ENCODE measurements at places on chromosomes 5 and 9.

GRCh38 chr9:70049236-70049635 lies 5.6 kb downstream of the MAMDC2 start:
- peak; percentile 78 for DNase-seq

GRCh38 chr5:79143684-79144379 lies 32.2 kb downstream of the BHMT start:
- DNase-seq: peak; percentile 47

GRCh38 chr5:103514371-103514770 lies 48.2 kb downstream of the NUDT12 start:
- no peak for DNase-seq

DNA sequence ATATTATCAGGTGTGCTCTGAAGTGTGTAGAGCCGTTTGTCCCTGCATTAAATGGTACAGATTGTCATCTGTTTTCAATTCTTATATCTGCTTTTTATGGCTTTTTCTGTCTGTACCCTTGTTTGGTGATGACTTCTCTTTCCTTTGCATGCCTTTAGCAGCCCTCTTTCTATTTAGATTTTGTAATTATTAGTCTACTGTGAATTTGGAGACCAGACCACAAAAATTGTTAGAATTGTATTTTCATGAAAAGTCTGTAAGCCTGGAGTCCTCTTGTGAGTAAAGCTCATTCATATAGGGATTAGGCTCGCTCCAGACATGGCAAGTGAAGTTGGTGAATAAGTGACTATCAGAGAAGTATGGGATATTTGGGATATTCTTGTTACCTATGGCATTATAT lies 41.7 kb downstream of the NFX1 start:
- peak; percentile 40 for DNase-seq

DNA sequence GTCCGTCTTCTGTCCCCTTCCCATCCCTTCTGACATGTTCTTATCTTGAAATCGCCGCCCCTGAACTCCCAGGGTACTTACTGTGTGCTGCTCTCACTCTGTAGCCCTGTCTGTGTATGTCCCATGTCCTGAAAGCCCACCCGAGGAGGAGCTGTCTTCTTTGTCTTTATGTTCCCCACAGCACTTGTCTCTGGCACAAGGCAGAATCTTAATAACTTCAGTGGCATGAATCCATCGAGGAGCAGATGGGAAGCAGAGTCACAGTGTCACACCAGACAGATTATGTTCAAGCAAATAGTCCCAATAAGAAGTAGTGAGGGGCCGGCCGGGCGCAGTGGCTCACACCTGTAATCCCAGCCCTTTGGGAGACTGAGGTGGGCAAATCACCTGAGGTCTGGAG lies 29.7 kb upstream of the LTC4S start:
- DNase-seq: no peak

GRCh38 chr5:153618307-153618706 lies 127.8 kb downstream of the GRIA1 start:
- DNase-seq: no peak

All from fibroblast of skin of scalp (primary cell).